ENCODE measurements at places on chromosomes 1 and 21. TPM values are rescaled to one million over a fixed set of nuclear protein-coding genes. Genes with fewer than 3 reads are reported as not detected.

MPZ gene
- total RNA-seq = not detected

SDC3 gene
- 36.1 TPM for total RNA-seq

OPRD1 gene
- total RNA-seq = 5.4 TPM

FNDC7 gene
- total RNA-seq = 0.05 TPM

ST6GALNAC5 gene
- total RNA-seq = not detected

PARK7 gene
- 448 TPM for total RNA-seq

OR2T33 gene
- not detected for total RNA-seq

TRPM2 gene
- total RNA-seq = 0.26 TPM

KRTAP7-1 gene
- not detected for total RNA-seq

SPATA45 gene
- not detected for total RNA-seq

IGSF21 gene
- not detected for total RNA-seq

PRKAA2 gene
- 11.1 TPM for total RNA-seq

DIO1 gene
- total RNA-seq = 0.28 TPM

CHTOP gene
- 87.0 TPM for total RNA-seq

MCOLN3 gene
- total RNA-seq = 14.2 TPM

OLIG2 gene
- not detected for total RNA-seq

DMRTA2 gene
- not detected for total RNA-seq

C4BPB gene
- 0.62 TPM for total RNA-seq

OR4F16 gene
- total RNA-seq = not detected

MCOLN2 gene
- 22.5 TPM for total RNA-seq

MTHFR gene
- total RNA-seq = 37.4 TPM

FGR gene
- total RNA-seq = 0.18 TPM

XPR1 gene
- 36.1 TPM for total RNA-seq

C1orf146 gene
- not detected for total RNA-seq

TMEM61 gene
- total RNA-seq = not detected

CEP350 gene
- total RNA-seq = 41.1 TPM

CACNA1S gene
- not detected for total RNA-seq

TSPAN2 gene
- total RNA-seq = not detected

GALE gene
- total RNA-seq = 114 TPM

CHI3L2 gene
- 0.77 TPM for total RNA-seq

IRF6 gene
- total RNA-seq = 0.64 TPM

C1QA gene
- 0.41 TPM for total RNA-seq

NPHS2 gene
- total RNA-seq = not detected

NR5A2 gene
- total RNA-seq = 4.3 TPM

NIPAL3 gene
- total RNA-seq = 13.6 TPM

FCRL5 gene
- not detected for total RNA-seq

LRRC8C gene
- 17.1 TPM for total RNA-seq

RNU1-2 gene
- total RNA-seq = 1,290 TPM

DENND2C gene
- total RNA-seq = 1.1 TPM

RABIF gene
- total RNA-seq = 15.3 TPM

VHLL gene
- total RNA-seq = 0.28 TPM

YTHDF2 gene
- 97.3 TPM for total RNA-seq

NT5C1A gene
- total RNA-seq = not detected

MCM3AP gene
- total RNA-seq = 95.0 TPM

CHD1L gene
- total RNA-seq = 48.3 TPM
